RWPE2 (cell line): ENCODE measurements at places on chromosomes 12 and 14.

DNA sequence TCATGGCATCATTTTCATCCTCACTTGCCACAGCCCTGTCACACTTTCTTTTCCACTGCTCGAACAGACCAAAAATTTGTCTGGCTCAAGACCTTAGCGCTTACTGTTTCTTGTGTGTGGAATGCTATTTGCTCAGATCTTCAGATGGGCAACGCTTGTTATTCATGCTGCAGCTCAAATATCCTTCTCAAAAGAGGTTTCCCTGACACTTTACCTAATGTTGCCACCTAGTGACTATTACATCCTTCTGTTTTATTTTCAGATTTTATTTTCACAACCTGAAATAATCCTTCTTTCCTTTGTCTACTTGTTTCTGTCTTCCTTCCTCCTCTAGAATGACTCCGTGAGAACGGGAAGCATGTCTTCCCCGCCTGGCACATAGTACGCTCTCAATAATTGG lies 5.6 kb downstream of the FBXO33 start:
- DNase-seq: no peak

GRCh38 chr14:23404331-23404900 lies 3.7 kb downstream of the MYH6 start:
- DNase-seq: no peak

DNA sequence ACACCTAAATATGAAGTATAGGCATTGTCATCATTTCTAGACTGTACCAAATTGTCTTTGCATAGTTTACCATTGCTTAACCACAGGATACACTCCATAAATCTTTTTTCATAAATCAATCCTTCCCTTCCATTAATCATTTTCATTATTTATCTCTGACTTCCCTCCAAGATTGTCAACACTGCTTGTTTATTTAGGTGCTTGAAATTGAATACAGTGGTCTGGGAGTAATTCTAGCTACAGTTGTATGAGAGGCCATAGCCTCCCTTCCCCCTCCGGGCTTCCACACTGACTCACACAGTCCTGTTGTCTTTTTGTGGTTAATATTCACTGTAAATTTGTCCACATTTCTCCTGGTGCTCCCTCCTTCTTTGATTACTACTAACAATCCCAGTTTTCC lies 114.2 kb upstream of the ARID2 start:
- no peak for DNase-seq

GRCh38 chr12:28563936-28564335 lies 373.7 kb downstream of the CCDC91 start:
- no peak for DNase-seq

DNA sequence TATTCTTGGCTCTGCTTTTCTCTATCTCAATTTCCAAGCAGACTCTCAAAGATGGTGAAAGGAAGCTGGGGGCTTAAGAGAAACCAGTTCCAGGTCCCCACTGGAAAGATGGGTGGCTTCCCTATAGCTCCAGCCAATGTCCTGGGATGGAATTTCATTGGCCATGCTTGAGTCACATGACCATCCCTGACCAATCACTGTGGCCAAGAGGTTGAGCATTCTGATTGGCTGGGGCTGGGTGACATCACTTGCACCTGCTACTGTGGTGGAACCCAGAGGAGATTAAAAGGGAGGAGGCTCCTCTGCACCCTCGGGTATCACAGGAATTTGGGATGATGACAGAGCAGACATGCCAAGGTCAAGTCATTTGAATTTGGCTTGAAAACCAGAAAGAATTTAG lies 436.5 kb downstream of the TMEM132D start:
- DNase-seq: no peak

DNA sequence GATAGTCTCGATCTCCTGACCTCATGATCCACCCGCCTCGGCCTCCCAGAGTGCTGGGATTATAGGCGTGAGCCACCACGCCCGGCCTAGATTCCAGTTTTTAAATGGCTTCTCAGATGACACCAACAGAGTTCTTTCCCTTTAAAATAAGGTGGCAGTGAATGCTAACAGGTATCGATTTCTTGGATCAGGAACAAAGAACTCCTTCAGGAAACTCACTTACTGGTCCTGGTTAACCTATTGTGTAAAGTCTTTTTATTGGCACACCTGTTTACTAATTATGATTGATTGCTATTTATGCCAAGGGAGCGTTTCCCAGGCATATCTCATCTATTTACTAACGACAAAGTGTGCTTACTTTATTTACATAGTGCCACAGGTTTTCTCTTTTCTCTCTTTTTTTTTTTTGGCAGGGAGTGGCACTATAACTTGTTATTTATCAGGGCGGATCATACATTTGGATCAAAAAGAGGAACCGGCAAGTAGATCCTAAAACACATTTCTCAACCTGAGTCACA lies 89.7 kb downstream of the GLT1D1 start:
- no peak for DNase-seq

GRCh38 chr14:104512061-104512460 lies 67.5 kb upstream of the C14orf180 start:
- no peak for DNase-seq

GRCh38 chr14:72824051-72824450 lies 69.8 kb downstream of the DPF3 start:
- no peak for DNase-seq

- no peak for DNase-seq
Observed at GRCh38 chr12:22321638-22322037, 12.9 kb downstream of the ST8SIA1 start.

GRCh38 chr14:23910101-23910875 lies 43.3 kb upstream of the DHRS4 start:
- no peak for DNase-seq

DNA sequence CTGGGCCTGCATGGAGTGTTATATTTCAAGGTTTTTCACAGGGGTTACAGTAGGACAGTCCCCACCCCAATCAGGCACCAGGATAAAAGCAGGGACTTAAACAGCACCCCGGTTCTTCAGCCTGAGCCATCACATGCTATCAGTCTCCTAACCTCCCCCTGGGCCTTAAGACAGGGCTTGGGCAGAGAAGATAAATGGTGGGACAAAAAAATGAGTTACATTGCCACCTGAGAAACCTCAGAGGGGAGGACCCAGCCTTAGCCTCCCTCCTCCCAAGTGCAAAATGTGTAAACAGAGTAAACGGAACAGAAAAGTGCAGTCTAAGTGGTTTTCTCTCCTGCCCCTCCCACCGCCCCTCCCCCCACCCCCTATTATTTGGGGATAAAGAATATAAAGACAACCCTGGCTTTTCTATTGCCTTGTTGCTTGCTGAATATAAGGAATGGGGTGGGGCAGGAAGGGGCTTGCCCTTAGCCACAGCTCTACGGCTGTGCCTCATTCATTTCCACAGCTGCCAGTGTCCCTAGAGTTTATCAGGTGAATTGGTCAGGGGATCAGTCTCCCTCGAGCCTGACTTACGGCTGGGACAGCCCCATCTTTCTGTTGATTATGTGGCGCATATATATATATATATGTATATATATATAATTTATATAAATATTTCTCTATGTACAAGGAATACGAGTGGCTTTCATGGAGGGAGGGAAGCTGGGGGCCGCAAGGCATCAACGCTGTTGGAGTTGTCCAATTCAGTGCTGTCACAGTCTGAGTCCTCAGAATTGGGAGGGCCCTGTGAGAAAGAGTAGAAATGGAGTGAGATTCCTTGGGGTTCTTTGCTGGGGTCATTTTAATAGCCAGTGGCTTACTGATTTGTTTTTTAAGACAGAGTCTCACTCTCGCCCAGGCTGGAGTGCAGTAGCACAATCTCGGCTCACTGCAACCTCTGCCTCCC lies 18.5 kb downstream of the MAP3K12 start:
- DNase-seq: no peak

- no peak for DNase-seq
Observed at GRCh38 chr12:28486521-28486920, 296.3 kb downstream of the CCDC91 start.

DNA sequence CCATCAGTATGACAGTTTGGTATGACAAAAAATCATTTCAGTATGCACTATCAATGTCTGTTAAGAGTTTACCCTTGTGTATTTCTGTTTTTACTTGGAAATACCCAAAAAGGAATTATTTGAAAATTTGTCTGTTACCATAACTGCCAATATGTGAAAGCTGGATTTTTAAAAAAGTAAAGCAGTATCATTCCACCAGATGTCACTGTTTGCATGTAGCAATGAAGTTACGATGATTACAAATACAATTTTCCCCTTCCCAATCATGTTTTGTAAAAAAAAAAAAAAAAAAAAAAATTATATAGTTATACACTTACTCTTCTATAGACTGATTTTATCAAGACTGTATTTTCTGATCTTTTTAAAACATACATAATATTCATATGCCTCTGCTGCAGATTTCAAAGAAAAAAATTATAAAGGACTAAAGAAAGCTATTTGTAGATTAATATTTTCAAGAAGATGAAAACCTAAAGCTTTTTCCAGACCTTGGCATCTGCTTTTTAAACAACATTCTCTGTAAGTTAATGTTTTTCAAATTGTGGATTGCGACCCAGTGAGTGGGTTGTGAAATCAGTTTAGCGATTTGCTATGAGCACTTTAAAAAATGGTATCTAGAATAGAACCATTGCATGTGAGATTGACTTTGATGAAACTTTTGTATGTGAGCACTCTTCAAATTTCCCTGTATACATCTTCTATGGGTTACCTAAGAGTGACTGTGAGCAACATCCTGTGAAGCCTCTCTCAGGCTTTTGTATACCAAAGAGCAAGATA lies 114.2 kb downstream of the TTC6 start:
- DNase-seq: no peak

GRCh38 chr12:131065801-131066200 lies 112.1 kb downstream of the ADGRD1 start:
- no peak for DNase-seq

- DNase-seq: no peak
Observed at GRCh38 chr14:61884711-61885110, 122.5 kb downstream of the SNAPC1 start.

DNA sequence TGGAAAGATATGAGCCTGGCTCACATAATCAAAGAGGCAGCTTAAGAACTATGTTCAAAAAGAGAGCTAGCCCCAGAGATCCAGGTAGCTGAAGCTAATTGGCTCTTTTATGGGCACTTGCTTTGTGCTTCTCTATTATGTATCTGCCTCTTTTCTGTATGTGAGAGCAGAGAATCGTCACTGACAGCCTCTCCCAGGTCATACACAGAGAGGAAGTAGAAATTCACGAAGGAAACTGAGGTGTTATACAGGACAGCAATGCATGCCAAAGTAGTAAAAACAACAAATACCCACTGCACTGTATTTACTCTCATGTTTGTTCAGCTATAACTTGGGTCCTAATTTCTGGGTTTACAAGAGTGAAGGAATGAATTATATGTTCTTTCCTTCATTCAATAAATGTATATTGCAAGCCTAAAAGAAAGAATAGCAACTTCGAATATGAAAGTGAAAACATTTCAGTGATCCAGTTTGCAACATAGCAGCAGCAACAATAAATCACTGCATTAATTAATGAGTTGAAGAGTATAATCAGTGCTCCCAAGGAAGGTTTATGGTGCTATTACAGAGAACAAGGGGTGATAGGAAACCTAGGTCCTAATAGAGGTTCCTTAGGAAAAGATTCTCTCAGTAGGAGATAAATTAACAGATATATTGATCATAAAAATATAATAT lies 47.1 kb upstream of the ATXN7L3B start:
- no peak for DNase-seq

GRCh38 chr12:67656251-67656650 lies 7.7 kb downstream of the DYRK2 start:
- no peak for DNase-seq

- no peak for DNase-seq
Observed at GRCh38 chr14:65415613-65416012, 3.1 kb downstream of the FUT8 start.

DNA sequence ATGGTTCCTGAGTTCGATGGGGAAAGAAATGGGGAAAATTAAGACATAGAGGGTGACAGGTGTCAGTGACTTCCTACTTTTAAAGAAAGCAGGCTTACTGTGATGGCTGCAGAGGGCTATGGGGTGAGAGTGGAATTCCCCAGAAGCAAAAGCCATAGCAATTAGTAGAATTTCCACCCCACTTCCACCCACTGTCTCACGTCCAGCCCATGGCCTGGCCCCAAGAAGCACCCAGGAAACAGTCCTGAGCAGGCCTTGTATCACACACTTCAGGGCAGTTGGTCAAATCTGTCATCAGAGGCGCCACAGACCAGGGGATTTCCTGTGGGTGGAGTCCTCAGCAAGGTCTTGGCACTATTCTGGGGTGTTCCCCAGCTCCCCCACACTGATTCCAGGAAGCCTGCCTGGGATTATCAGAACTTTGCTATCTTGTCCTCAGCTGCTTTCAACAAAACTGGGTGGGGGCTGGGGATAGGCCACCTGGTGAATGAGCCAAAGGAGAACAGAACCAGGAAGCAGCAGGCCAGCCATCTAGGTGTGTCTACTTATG lies 120.1 kb upstream of the CCND2 start:
- no peak for DNase-seq

GRCh38 chr12:8696442-8697090 lies 1.2 kb upstream of the RIMKLB start:
- no peak for DNase-seq
